ENCODE measurements at places on chromosomes 4 and X.

DNA sequence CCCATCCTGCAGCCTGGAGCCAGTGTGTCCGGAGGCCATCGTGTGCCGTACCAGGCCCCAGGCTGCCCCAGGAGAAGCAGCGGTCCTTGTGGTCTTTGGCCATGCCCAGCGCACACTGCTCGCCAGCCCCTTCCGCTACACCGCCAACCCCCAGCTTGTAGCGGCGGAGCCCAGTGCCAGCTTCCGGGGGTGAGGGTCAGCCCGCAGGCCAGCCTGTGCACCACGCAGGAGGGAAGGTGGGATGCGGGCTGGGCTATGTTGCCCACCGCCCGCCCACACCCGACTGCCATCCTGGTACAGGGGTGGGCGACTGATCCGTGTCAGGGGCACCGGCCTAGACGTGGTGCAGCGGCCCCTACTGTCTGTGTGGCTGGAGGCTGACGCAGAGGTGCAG is 7.6 kb upstream of the SRPK3 start:
- no peak for DNase-seq

- DNase-seq, result peak; percentile 63
Measured at GRCh38 chrX:24479924-24480323, 14.8 kb downstream of the PDK3 start.

- no peak for DNase-seq
Measured at GRCh38 chrX:16588266-16588665, 61.7 kb upstream of the S100G start.

DNA sequence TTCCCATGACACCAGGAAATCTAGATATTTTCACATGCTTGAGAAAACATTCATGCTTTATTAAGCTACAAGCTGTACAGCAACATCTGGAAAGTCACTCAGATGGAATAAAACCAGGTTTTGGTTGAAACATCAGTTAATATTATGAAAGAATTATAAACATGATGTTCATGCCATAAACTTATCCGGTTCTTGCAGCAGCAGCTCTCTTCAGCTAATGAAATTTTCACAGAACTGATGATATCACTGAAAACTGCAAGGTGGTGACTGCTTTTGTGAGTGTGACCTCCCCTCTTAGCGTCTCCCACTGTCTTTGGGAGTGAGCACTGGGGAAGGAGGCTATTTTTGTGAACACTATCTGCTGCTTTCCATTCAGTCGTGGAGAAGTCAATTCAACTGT is 56.9 kb downstream of the ARHGAP10 start:
- DNase-seq, result no peak

DNA sequence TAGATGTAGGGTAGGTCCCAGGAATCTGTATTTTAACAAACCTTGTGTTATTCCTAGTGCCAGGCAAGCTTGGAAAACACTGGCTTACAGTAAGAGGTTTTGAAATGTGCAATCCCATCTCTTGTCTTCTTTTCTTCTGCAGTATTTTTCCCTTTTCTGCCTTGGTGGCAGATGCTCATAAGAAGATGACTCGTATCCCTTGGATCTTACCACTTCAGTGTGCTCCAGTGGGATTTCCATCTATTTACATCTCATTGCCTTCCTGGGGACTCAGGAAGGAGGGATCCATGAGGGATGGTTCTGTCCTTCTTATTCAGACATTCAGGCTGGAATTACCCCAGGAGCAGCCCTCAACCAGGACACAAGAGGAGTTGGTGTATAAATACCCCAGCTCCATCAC is 136.6 kb downstream of the NHS start:
- no peak for DNase-seq

GRCh38 chrX:28552322-28552721 is 34.9 kb upstream of the IL1RAPL1 start:
- no peak for DNase-seq

GRCh38 chr4:4762909-4763821 is 96.3 kb upstream of the MSX1 start:
- peak; percentile 13 for DNase-seq

DNA sequence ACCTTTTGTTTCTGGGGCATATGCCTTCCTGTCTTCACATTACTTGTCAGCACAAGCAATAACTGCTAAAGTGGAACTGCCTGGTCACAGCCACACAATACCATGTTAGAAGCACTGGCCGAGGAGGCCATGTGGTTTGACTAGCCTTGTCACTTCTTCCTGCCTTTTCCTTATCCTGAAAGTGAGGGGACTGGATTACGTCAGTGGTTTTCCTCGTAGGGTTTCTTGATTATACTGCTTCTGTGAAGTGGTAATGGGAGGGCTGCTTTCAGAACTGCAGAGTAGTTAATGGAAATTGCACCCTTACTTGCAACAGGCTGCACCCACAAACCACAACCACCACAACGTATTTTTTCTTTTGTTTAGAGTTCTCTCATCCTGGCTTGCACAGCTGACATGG is 26.6 kb downstream of the ZRSR2 start:
- peak; percentile 53 for DNase-seq

- DNase-seq, result no peak
Measured at GRCh38 chr4:74499986-74500781, 55.2 kb downstream of the AREG start.

DNA sequence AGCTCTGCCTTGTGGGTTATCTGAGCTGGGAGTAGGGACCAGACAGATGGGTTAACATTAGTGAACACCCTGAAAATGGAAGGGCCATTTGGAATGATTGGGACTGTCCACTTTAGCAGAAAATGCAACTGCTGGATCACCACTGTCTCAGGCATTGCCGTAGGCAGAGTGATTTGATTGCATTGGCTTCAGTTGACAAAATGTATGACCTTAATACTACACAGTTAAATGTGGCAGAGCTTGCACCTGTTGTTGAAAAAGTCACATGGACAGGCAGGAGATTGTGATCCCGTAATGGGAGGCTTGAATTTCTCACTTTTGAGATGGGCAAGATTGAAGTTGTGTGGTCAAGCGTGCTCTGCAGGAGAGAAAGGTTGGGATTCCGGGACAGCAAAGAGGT is 166.5 kb upstream of the PUDP start:
- DNase-seq, result no peak

GRCh38 chrX:150223176-150224015 is 139.7 kb upstream of the MAMLD1 start:
- DNase-seq, result no peak

- no peak for DNase-seq
Measured at GRCh38 chr4:41185614-41186592, 28.4 kb downstream of the APBB2 start.

DNA sequence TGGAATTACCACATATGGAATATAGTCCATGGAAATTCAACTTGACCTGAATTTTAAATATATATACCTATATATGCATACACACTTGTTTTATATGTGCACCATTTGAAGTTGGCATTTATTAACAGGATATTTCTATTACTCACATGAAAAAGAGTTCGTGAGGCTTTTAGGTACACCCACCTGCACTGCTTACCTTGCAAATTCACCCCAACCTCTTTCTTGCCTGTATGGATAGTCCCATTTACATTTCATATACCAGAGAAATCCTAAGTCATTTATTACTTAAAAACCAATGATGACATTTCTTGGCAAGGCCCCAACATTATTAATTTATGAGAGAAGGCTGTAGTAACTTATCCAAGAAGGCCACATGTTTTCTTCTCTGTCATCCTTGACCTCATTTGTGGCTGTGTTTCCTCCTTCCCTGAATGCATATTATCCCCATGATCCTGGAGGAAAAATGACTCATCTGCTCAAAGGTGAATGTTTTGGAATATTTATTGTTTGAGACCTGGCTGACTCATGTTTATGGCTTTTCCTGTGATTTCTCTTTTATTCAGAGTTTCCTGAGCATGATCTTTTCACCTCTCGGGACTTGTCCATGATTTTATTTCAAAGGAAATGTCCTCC is 62.2 kb upstream of the FAM241A start:
- DNase-seq, result no peak

- DNase-seq, result no peak
Measured at GRCh38 chrX:38804432-38804681, 3.1 kb downstream of the MID1IP1 start.

DNA sequence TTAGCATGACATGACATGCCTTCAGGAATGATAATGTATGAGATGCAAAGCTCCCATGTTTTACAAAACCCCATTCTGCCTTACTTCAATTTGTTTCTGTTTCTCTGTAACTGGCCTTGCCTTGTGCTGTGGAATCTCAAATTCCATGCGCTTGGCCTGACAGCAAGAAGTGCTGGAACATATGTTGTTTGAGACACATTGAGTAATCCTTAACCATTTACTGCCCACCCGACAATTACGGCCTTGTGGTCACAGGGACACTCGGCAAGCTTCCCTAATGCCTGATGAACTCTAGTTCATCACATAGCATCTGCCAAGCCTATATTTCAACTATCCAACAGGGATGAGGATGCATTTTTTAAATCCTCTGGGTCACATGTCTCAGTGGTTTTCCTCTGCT is 226.4 kb upstream of the CASK start:
- no peak for DNase-seq

DNA sequence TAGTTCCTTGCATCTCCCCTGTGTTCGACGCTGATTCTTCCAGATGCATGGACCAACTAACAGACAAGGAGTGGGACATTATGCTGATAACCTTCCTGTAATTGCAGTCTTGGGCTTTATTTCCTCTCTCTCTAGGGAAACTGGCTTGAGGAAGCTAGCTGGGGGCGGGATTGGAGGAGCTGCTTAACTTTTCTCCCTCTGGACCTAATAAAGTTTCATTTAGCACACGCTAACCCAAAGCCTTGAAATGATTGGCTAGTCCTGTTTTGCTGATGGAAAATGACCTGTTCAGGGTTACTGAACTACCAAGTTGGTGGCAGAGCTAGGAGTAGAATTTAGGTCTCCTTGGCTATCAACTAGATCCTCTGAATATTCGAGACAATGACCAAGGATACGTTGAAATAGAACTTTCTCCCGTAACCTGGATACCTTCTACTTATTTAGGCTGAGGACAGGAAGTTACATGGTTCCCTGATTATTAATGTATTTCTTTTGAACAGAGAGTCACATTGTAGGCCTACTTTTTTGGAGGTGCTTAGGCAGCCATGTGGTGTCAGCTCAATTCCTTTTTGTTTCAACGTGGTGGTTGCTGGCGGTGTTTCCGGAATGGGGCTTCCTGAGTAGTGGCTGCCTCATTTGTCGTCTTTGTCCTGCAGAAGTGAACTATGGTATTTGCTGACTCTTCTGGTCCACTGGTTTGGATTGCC is 2.0 kb downstream of the PGK1 start:
- no peak for DNase-seq

DNA sequence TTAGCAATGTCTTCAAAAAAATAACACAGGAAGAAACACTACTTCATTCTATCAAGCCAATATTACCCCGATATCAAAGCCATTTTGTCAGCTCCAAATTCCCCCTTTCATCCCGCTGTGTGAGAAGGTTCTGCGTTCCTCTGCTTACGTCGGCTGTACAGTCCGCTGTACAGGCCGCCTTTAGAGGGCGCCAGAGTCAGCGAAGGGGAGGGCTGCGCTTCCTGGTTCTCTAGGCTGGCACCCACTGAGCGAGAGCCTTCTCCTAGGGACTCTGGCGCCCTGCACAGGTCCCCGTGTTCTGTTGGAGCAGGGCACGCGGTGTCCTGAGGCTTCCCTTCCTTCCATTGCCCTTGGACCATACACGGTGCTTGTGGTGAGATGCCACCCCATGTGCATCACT is 25.3 kb upstream of the CT45A1 start:
- DNase-seq, result peak; percentile 9

DNA sequence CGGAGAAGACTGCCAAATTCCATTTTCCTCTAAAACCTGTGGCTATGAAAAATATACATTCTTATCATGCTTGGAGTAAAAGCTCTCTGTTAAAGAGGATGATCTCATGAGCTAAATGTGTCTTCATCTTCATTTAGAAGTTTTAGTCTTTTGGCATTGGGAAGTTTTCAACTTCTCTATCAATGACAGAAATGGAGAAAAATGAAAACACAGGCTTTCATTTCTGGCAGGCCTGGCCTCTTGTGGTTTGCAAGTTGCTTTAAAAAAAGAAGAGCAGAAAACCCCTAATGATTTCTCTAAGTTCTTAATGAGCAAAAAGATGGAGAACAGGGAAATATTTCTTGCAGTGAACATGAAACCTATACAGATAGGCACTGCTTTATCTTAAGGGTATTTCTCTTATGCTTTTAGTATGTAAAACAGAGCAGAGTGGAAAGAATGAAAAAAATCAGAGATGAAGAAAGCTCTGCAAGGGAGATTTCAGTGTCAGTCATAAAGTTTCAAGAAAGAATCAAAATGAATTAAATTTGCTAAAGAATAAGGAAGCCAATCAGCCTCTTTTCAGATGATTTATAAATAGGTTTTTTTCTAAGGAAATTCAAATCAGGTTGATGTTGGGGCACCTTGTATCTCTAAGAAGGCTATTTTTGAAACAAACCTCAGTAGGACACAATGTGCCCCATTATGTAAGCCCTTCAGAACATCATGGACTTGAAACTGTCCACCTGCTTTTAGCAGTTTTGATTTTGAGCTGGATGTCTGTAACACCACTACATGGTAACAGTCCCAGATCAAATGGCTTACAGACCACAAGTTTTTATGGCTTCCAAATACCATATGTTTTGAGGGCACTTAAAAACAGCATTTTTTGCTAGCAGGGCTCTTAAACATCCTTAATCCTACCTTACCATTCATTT is 225.0 kb downstream of the GRIA3 start:
- no peak for DNase-seq

DNA sequence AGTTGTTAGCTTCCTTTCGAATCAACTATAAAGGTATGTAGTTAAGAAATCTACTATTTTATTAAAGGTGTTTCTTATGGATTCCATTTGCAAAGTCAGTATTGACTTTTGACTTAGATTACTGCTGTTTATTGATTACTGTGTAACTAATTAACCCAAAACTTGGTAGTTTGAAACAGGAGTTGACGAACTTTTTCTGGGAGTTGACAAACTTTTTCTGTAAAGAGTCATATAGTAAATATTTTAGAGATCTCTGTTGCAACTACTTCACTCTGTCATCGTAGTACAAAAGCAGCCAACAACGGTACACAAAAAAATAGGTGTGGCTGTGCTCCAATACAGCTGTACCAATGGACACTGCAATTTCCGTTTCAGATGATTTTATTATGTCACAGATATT is 30.2 kb downstream of the AGA start:
- DNase-seq, result no peak

- DNase-seq, result no peak
Measured at GRCh38 chrX:16039834-16040233, 83.5 kb upstream of the GRPR start.

- DNase-seq, result no peak
Measured at GRCh38 chr4:79298484-79298883, 27.4 kb downstream of the NAA11 start.

DNA sequence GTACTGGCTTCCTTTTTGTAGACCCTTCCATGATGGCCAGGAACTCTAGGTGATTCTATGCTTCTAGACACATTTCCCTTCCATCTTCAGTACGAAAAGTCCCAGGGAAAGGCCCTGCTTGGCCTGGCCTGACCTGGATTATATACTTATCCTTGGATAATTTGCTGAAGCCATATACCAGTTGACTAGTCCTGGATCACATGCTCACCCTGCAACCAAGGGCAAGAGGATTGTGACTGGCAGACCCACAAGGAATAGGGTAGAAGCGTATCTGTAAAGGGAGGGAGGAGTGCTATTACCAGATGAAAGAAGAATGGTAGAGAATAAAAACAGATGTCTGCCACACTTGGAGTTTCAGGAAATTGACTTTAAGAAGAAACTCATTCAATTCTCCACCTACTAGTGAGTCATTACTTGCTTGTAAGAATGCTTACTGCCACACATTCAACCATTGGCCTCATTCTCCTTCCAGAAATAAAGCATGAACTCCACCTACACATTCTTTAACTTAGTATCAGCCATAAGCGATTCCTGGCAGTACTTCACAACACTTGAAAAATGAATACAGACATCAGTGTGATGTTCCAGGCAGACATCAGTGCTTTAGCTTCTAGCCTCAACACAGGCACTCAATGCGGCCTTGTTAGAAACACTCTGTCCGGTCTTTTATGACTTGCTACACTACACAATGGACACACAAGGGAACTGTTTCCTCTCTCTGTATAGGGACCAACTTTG is 141.8 kb downstream of the CBR4 start:
- DNase-seq, result no peak

All from stimulated activated naive CD8-positive, alpha-beta T cell treated with anti-CD3 and anti-CD28 coated beads, Interleukin-15, amount 100 ng/mL, for 72 hours (primary cell).